Fibroblast of skin of left biceps (primary cell): ENCODE measurements at places on chromosomes 7 and 10.

DNA sequence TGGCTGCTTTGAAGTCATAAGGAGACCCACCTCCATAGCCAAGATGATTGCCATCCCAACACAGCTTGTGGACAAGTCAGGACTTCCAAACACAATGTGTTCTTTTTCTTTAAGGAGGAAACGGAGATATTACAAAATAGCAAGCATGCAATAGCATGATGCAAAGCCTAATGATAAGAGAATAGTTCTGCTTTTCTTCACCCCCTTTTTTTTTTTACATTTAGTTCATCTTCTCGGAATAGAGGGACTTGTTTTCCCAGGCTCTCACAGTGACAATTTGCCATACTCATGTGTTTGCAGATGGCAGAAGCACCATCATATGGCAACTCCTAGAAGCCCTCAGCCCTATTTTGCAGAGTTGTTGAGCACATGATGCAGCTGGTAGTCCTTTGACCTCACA lies 119.8 kb downstream of the ITGB8 start:
- no peak for DNase-seq

- DNase-seq = no peak
Observed at GRCh38 chr7:144730224-144730623, 105.6 kb downstream of the TPK1 start.

- DNase-seq = no peak
Observed at GRCh38 chr7:7426676-7427075, 109.0 kb downstream of the COL28A1 start.

DNA sequence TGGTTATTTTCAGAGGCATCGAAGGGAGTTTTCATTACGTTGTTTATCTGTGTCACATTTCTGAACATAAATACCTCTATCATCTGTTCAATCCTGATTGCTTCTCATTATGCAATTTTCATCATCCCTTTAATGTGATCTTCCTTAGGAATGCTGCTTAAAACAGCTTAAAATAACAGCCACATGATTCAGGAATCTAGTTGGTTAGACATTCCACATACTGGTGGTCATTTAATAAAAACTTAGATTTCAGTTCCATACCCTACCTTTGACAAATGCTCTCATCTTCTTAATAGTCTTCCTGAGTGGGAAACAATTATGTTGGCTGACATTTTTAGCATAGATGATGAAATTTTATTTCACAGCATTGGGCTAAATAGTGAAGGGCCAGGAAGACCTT lies 191.3 kb upstream of the CDCA7L start:
- peak; percentile 2 for DNase-seq

DNA sequence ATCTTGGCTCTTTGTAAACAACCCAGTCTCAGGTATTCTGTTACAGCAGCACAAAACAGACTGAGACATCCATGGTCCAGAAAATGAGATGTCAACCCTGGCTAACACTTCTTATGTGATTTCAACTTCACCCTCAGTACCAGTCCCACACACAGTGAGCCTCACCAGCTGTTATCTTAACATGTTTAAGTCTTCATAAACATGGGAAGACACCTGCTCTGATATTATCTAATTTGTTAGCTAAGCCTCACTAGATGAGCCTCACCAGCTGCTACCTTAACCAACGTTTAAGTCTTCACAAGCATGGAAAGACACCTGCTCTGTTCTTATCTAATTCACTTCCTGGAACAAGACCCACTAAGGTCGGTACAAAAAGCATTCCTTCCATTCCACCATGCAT lies 130.8 kb downstream of the CALN1 start:
- DNase-seq = no peak

DNA sequence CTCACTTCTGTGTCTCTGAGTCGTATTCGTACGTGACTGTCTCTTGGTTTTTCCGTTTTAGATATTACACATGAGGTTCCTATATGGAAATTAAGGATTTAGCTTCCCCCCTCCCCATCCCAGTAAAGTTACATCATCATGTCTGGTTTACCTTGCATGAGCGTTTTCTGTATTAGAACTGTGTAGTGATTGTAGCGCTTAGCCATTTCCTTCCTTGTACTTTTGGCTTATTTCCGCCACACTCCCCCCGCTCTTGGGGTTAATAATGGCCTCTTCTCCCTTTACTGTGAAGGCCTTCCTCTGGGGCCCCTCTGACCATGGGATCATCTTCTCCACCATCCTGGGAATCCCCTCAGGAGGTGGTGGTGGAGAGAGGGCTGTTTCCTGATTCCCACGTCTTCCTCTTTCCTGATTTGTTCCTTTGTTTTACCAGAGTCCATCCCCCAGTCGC lies 27.2 kb upstream of the AP5Z1 start:
- DNase-seq = no peak

- DNase-seq = no peak
Observed at GRCh38 chr10:14616955-14617730, 157.6 kb downstream of the FAM107B start.

DNA sequence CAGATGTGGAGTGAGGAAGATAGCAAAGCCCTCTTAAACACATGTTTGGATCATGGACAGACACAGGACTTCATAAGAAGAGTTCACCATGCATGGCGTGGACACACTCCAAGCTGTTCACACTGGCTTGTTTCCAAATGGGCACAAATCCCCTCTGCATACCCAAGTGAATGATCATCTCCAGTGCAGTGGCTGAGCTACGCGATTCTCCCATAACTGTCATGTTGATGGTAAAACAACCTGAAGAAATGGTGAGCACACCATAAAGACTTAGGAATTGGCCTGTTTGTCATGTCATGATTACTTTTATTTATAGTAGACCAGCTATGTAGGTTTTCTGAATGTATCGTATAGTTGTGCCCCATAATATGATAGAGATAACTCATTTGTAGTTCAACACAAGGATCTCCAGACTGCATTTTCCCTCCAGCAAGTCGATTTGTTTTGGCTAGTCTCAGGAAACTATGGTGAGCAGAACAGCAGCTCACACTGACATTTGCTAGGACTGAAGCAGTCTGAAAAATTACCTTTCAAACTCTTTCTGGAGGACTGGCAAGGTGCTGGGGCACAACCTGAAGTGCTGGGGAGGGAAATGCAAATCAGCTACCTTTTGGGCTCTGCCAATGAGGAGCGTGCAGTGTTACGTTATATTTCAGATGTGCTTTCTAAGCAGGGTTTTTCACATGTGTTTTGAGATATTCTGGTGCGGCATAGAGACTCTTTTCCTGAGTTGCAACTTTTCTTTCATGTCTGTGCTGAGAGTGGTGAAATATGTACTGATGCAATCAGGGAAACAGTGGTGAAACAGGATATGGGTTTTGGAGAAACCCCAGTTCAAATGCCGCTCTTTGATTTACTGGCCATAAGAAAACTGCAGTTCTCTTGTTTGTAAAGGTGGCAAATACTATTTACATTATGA lies 629.6 kb upstream of the DPP6 start:
- DNase-seq = no peak

GRCh38 chr10:80487791-80488538 lies 33.9 kb downstream of the TSPAN14 start:
- no peak for DNase-seq

GRCh38 chr10:3814838-3815220 lies 29.8 kb upstream of the KLF6 start:
- no peak for DNase-seq

DNA sequence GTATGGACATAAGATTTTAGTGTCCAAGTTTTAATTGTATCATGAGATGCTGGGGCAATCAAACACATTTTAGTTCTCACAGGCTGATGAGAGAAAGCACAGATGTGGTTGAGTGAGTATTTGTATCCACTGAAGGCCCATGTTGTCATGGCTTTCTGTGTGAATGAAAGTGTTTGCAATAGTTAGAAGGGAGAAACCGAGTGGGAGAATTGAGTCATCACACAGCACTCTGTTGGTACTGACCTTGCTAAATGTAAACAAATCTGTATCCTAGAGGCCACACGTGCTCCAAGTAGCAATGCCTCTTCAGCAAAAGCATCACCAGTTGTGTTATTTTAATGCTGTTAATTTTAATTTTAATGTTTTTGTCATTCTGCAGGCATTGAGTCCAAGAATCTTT lies 121.2 kb downstream of the EMX2 start:
- DNase-seq = peak; percentile 86

- no peak for DNase-seq
Observed at GRCh38 chr7:141430455-141431139, 120.6 kb upstream of the AGK start.

DNA sequence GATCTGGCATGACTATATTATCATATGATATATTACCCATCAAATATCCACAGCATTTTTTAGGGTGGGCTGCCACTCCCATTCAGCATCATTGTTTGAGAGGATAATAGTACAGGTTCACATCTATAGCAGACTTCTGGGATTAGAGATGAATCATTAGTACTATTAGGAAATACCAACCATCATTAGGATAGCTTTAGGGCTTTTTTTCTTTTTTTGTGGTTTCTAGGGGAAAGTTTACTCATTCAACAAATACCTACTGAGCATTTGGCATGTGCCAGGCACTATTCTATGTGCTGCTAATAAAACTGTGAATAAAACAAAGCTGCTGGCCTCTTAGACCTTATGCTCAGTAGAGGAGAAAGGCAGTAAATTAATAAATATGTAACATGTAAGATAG lies 40.6 kb downstream of the NHLRC2 start:
- DNase-seq = peak; percentile 11

DNA sequence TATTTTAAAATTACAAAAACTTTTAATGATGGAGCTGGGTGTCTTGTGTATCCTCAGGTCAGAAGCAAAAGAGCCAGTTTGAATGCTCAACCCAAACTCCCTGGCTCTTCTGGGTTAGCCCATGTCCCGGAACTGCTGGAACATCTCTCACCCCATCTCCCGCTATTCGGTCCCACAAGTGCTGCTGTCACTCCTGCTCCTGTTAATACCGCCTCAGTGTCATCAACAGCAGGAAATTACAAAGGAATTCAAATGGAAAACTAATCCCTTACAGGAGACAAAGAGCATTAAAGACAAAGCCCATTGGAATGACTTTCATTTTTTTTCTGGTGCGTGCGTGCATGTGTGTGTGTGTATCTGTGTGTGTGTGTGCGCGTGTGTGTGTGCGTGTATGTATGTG lies 112.0 kb upstream of the C7orf33 start:
- no peak for DNase-seq

DNA sequence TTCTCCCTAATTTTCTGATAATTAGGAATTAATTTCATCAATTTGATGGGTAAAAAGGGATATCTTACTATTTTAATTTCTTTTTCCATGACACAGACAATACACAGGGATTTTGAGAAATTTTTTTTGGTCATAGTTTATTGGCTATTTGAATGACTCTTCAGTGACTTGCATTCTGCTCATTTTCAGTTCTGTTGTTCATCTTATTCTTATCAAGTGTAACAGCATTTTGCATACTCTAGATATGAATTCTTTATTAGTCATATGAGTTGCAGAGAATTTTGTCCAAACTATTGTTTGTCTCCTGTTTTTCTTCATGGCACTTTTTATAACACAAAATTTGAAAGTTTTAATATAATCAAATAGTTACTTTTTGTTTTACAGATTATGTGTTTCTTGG lies 41.7 kb downstream of the MKLN1 start:
- no peak for DNase-seq

DNA sequence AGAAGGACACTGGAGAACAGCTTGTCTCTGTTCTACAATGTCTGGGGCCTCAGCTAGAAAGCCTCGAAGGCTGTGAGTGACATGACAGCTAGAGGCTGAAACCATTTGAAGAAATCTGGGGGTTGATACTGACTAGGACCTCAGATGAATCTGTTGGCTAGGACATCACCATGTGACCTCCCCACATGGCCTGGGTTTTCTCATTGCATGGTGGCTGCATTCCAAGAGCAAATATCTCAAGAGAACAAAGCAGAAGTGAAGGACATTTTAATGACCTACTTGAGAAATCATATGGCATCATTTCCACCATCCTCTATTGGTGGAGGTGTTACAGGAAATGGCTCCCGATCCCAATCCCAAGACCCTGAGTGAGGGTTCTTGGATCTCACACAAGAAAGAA lies 450.6 kb upstream of the AUTS2 start:
- DNase-seq = no peak

GRCh38 chr10:20303453-20304152 lies 487.4 kb downstream of the PLXDC2 start:
- no peak for DNase-seq

GRCh38 chr10:43857206-43857930 lies 208.7 kb upstream of the ZNF32 start:
- peak; percentile 89 for DNase-seq

DNA sequence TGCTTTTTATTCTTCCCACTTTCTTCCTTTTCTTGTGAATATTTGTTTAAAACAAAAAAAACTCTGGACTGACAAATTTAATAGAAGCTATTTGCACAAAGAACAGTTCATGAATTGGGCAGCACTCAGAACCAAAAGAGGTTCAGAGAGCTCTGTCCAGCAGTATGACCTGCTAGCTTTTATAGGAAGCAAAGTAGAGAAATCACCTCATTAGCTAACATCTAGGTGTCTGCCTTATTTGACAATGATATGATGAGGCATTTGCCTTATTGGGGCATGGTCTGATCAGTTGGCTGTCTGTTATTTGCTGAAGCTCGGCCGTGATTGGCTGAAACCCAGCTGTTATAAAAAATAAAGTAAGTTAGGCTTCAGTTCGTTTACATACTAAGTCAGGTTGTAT lies 819 bp upstream of the TRIM4 start:
- no peak for DNase-seq

- DNase-seq = no peak
Observed at GRCh38 chr10:27345455-27345920, 104.9 kb upstream of the ACBD5 start.

- DNase-seq = no peak
Observed at GRCh38 chr7:2947058-2947780, 96.4 kb downstream of the CARD11 start.

GRCh38 chr10:44968091-44968490 lies 8.5 kb downstream of the RASSF4 start:
- DNase-seq = no peak

GRCh38 chr10:23870651-23871610 lies 338.0 kb upstream of the KIAA1217 start:
- no peak for DNase-seq

- no peak for DNase-seq
Observed at GRCh38 chr10:115572740-115573455, 479.7 kb downstream of the ATRNL1 start.

GRCh38 chr10:62454687-62455397 lies 80.7 kb downstream of the ZNF365 start:
- peak; percentile 33 for DNase-seq

DNA sequence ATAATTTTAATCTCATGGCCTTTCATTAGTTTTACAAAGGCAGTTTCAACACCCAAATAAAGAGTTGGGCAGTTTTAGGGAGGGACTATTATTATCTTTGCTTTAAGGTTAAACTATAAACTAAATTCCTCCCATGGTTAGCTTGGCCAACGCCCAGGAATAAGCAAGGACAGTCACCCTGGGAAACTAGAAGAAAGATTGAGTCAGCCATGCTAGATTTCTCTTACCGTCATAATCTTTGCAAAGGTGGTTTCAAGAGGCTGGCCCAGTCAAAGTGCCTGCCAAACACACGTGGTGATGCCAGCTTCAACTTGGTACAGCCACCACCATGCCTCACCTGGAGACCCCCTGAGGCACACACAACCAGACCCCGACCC lies 317.4 kb upstream of the SP8 start:
- DNase-seq = no peak

DNA sequence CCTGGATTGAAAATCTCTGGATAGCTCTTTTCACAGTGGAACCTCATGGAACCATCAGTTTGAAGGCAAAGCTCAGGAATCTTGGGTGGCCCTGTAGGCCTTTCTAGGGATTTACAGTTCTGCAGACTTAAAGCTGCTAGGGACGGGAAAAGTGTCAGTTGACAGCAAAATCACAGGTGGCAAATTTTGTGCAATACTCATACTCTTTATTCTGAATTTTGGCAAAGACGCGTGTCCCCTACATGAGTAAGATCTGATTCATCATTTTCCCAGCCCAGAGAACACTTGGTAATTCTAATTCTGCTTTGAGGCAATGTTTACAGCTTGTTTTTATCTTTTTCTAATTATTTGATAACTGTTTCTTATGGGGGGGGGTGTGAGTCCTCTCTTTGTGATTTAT lies 3.6 kb downstream of the LRRC17 start:
- DNase-seq = peak; percentile 24
